ENCODE measurements at places on chromosomes 7 and 10.

DNA sequence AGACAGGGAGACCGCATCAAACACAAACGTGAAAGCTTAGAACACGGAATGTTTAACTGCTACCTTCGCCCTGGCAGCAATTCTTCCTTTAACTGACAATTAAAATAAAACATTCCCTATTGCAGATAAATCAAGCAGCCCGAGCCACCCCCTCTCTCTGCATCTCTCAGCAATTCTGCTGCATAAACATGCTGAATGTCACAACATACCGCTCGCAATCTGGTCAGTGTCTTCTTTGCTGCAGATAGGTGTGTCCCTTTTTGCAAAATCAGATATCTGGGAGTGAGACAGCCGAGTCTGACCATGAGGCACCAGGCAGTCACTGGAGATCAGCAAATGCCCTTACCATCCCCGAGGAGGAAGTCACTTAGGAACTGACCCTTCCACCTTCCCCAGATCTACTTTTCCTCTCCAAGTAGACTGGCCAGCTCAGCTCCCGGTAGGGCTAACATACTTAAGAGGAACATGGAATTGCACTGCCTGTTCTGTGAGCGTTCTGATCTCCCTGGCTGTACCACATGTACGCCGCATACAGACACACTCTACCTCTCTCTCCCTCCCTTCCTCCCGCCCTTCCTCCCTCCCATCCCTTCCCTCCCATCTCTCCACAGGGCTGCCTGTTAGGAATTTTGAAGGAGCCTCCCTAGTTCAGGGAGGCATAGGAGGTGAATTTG lies at the start of gene FRMD4A:
FRMD4A (minus strand) TSS at position 537 of the 674 bp plus-strand sequence.
- no peak for DNase-seq

DNA sequence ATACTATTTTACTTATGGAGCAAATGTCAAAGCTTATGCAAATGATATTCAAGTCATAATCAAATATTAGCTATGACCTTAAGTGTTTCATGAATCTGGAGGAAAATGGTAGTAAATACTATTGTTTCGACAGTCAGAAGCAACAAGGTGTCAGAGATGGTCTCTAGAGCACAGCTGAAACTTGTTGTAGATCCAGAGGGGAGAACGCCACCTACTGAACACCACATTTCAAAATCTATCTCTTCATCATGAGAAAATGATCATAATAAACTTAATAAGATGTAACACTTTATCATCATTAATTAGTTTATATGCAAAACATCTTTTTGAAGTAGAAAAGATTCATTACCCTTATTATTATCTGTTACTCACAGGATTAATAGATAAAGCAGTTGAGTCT lies 418.7 kb downstream of the GATA3 start:
- no peak for DNase-seq

GRCh38 chr10:132336919-132337407 lies 5.0 kb downstream of the LRRC27 start:
- DNase-seq, result no peak

DNA sequence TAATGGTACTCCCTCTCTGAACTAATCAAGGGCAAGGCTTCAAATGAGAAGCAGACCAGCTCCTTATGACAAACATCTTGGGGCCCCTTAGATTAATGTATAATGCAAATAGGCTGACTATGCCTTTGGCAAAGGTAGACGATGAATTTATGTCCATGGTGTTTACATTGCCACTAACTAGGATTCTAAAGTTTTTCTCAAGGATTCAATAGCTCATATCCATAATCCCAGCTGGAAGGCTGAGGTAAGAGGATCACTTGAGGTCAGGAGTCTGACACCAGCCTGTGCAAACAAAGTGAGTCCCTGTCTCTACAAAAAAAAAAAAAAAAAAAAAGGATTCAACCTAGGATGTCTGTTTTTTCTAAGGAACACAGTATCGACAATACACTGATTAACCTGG lies 96.5 kb downstream of the ORC5 start:
- no peak for DNase-seq

DNA sequence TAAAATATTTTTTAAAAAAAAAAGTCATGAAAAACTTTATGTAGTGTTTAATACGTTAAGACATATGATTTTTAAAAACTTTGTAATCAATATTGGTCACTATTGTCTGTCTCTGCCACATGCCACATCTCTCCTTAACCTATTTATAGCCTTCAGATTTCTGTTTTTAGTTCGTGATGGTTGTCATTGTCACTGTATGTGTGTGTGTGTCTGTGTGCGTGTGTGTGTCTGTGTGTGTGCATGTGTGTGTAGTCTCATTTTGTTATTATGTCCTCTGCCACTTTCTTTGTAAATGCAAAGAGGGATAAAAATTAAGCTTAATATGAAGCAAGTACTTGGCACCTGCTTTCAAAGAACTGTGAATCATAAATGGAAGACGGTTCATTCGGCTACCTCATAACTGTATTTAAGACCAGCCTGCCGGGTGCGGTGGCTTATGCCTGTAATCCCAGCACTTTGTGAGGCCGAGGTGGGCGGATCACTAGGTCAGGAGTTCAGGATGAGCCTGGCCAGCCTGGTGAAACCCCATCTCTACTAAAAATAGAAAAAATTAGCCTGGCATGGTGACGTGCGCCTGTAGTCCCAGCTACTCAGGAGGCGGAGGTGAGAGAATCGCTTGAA lies 354.0 kb downstream of the ARL4A start:
- no peak for DNase-seq
